PC-9 (cell line): ENCODE measurements at places on chromosomes 12 and 14. TPM values are rescaled to one million over a fixed set of nuclear protein-coding genes. Genes with fewer than 3 reads are reported as not detected.

DNA sequence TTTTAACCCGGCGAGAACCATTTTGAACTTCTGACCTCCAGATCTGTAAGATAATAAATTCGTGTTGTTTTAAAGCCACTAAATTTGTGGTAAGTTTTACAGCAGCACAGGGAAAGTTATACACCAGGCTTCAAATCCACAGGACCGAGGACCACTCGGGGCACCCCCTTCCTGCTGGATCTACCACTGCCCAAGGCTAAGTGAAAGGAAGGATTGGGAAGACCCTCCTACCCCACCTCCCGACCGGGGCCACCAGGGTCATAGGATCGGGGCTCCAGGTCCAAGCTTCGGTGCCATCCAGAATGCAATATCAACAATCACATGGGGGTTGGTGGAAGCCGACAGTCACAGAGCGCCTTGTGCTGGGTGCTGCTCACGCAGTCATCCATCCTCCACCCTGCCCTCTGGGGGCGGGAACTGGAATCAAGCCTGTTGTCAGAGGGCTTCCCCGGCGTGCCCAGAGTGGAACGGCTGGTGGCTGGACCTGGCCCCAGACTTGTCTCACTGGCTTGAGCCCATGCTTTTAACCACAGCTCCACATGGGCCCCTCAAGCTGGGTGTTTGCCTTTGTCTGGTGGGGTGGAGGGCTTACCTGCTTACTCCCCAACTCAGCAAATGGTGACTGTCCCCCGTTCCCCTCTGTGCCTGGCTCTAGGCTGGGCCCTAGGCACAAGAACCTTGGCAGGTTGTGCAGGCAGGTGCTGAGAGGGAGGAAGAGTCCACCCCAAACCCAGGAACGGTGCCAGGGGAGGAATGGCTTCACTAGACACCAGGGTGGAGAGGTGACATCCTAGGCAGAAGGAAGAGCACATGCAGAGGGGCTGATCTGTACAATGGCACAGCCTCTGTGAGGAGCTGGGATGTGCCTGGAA, 180.3 kb upstream of the RTL1 start:
- H3K27ac ChIP-seq = no peak overlapping the region
- no peaks in the 10 kb centered on the region for H3K36me3 ChIP-seq
- H3K4me3 ChIP-seq = no peak overlapping the region
- no peak for DNase-seq
- peaks cover 11% of the 10 kb centered on the region for H3K27me3 ChIP-seq

DNA sequence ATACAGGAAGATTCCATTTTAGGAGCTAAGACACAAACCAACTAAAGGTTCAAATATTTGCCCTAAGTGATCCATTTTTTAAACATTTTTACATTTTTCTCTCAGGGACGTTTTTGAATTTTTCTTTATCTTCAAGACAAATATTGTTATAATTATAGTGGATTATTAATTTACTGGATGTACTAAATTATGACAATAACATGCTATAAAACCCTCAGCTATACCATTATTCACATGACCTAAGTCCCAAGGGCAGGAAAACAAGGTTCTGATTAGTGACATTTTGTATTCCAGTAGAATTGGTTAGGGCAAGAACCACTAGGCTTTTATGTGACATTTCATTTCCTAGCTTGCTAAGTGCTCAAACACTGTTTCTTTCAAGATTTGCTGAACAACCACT, 16.5 kb upstream of the FBLN5 start:
- no peaks in the 10 kb centered on the region for H3K36me3 ChIP-seq
- no peak for DNase-seq
- H3K4me1 ChIP-seq = no peaks in the 10 kb centered on the region
- no peak overlapping the region for H3K27ac ChIP-seq
- no peaks in the 10 kb centered on the region for H3K27me3 ChIP-seq

DNA sequence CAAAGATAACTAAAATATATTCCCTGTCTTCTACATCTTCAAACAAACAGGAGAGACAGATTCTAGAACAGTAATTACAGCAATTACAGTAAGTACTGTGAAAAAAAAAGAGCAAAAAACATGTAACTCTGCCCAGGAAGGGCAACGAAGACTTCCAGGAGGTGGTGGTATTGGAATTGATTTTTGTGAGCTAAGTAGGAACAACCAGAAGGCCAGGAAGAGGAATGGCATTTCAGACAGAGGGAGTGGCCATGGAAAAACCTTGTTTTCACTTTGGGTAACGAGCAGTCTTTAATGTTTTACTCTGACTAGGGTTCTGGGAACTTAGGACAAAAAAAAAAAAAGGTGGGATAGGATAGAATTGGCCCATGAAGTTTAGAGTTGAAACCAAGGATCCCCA, 196.3 kb upstream of the PLEKHG7 start:
- H3K4me1 ChIP-seq = no peaks in the 10 kb centered on the region
- no peaks in the 10 kb centered on the region for H3K36me3 ChIP-seq
- H3K27ac ChIP-seq = no peak overlapping the region
- H3K27me3 ChIP-seq = no peaks in the 10 kb centered on the region
- H3K4me3 ChIP-seq = no peak overlapping the region
- no peak for DNase-seq

- peak overlapping the region; percentile 87 for H3K4me3 ChIP-seq
- no peak for DNase-seq
- no peaks in the 10 kb centered on the region for H3K36me3 ChIP-seq
- peaks cover 16% of the 10 kb centered on the region for H3K4me1 ChIP-seq
- H3K27ac ChIP-seq = peak overlapping the region; percentile 76
- no peaks in the 10 kb centered on the region for H3K27me3 ChIP-seq
Measured at GRCh38 chr14:35044939-35045797, 904 bp upstream of the FAM177A1 start.

RNASE7 gene
- total RNA-seq = not detected in 2 replicates

MYH6 gene
- total RNA-seq = not detected in 2 replicates

TAOK3 gene
- total RNA-seq = 55.8 and 60.5 TPM in 2 replicates

KRT74 gene
- total RNA-seq = not detected in 2 replicates

DNA sequence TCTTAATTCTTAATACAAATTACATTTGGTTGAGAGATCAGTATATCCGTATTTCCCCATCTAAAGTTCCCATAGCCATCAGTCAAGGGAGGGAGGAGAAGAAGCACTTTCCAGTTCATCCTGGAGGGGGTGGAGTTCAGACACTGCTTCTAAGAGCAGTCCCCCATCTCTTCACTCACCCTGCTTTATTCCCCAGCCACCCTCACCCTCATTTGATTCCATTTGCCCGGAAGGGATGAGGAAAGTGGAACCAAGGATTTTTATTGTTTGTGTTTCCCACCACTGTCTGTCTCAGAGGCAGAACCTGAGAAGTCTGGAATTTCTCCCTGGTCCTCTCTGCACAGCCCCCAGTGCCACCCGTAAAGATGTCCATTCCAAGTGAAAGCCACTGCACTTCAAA, 134.2 kb upstream of the HIF1A start:
- peaks cover 79% of the 10 kb centered on the region for H3K4me1 ChIP-seq
- peak overlapping the region; percentile 98 for H3K27ac ChIP-seq
- H3K36me3 ChIP-seq = no peaks in the 10 kb centered on the region
- peak overlapping the region; percentile 30; the same call in 1 of the 2 replicates for H3K4me3 ChIP-seq
- H3K27me3 ChIP-seq = no peaks in the 10 kb centered on the region
- DNase-seq = no peak

- no peak overlapping the region for H3K27ac ChIP-seq
- no peaks in the 10 kb centered on the region for H3K27me3 ChIP-seq
- no peaks in the 10 kb centered on the region for H3K36me3 ChIP-seq
Measured at GRCh38 chr12:103392722-103393121, 103.0 kb downstream of the C12orf42 start.

DNA sequence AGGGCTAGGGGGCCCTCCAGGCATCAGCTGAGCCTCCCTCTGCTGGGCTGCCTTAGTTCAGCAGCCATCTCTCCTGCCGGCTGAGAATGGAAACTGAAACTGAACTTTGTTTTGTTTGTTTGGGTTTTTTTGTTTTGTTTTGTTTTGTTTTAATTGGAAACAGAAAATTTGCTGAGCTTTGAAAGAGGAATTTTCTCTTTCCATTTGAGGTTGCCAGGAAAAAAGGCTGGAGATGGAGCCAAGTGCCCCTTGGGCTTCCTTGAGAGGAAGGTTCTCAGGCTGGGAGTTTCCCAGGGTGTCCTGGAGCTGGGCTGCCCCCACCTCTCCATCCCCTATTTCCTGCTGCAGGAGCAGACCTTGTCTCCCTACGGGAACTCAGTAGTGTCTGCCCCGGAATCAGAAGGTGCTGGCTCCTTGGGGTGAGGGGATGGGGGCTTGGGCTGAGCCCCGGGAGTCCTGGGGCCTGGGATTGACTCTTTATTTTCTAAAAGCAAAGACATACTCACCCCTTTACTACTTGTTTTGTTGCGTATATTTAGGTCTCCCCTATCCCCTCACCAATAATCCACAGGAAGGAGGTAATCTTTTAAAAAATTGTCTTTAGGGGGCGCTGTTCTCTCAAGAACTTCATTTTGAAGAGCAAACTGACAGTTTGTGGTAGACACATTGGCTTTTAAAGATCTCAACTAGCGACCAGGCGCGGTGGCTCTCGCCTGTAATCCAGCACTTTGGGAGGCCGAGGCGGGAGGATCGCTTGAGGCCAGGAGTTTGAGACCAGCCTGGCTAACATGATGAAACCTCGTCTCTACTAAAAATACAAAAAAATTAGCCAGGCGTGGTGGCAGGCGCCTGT, 21.3 kb upstream of the OASL start:
- no peak overlapping the region; the same call in 1 of the 2 replicates for H3K4me3 ChIP-seq
- peak; percentile 54 for DNase-seq
- H3K27ac ChIP-seq = no peak overlapping the region
- H3K27me3 ChIP-seq = no peaks in the 10 kb centered on the region
- H3K4me1 ChIP-seq = 0 out of 2 replicates have a peak, but pooled peaks cover 3% of the 10 kb centered on the region

NGB gene
- total RNA-seq = not detected in 2 replicates

RPGRIP1 gene
- total RNA-seq = 0.75 and 2.1 TPM in 2 replicates

FAR2 gene
- 11.0 and 12.3 TPM in 2 replicates for total RNA-seq

- peaks cover 19% of the 10 kb centered on the region for H3K27me3 ChIP-seq
- H3K4me3 ChIP-seq = no peak overlapping the region
- no peak for DNase-seq
- no peaks in the 10 kb centered on the region for H3K36me3 ChIP-seq
- H3K27ac ChIP-seq = no peak overlapping the region
Measured at GRCh38 chr14:72501439-72501838, 392.5 kb downstream of the DPF3 start.

DNA sequence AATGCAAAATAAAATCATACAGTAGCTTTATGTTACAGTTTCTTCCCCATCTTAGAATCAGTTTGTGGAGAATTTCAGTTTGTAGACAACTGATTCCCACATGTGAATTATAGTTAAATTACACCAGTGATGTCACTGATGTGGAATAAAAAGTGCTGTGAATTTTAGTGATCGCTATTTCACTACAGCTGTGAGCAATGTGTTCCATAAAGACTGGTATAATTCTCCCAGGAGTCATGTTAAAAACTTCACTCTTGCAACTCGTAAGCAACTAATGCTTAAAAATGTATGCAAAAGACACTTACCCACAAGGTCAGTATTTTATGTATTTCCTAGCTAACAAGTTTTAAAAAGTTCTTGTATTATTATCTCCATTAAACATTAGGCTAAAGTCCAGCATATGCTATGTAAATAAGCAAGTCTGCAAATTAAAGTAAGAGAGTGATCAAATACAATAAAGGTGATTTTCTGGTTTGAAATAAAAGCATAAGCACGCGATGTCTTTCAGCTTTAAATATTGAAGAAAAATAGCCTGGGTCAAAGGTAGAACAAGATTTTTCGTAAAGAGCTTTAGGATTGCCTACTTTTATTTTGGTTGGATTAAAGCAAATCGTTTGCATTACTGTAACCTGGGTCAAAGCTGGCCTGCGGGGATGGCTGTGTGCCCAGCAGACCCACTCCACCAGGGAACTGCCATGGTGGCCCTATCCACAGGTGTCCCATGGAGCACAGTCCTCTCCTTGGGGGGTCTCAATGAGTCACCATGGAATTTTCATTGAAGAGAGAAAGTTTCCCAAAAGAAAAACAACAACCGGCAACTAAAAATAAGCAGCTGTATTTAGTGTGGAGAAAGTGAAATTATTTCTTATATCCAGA, 12.7 kb upstream of the LRIG3 start:
- DNase-seq = no peak
- H3K4me3 ChIP-seq = no peak overlapping the region
- no peaks in the 10 kb centered on the region for H3K27me3 ChIP-seq
- no peaks in the 10 kb centered on the region for H3K4me1 ChIP-seq

NAA25 gene
- total RNA-seq = 29.5 and 37.0 TPM in 2 replicates

TMPRSS12 gene
- total RNA-seq = not detected in 2 replicates

- no peak for DNase-seq
- H3K36me3 ChIP-seq = no peaks in the 10 kb centered on the region
- no peaks in the 10 kb centered on the region for H3K27me3 ChIP-seq
Measured at GRCh38 chr12:76284816-76285750, 63.1 kb downstream of the BBS10 start.

DNA sequence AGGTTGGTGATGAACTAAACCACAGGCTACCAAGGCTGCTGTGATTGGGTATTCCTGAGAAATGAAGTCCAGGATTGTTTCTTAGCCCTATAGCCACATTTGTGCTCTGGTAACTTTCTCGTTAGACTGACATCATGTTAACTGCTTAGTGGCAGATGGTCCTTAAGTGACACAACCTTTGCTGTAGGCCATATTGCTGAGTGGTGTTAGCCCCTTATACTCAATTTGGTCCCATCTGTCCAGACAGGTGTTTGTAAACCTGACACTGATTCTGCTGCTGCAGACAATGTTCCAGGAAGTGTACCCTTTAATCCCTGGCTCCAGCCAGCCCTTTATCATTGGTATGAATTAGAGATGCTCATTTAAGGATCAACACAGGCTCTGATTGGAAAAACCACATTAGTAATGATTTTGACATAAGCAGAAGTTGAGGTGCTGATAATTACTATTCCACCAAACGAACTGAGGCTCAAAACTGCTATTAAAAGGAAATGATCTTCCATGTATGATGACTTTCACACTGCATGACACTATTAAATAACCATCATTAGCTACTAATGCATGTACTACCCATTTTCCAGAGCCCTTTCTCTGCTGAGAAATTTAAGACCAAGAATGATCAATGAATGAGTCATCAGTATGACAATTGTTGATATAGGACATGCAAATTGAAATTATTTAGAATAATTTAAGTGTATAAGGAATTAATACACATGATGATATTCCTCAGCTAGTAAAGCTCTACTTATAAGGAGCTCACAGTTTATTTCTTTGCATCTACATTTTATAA, 3.6 kb upstream of the SSTR1 start:
- no peak for DNase-seq
- H3K36me3 ChIP-seq = no peaks in the 10 kb centered on the region
- no peaks in the 10 kb centered on the region for H3K27me3 ChIP-seq
- H3K4me3 ChIP-seq = no peak overlapping the region

AGAP2 gene
- total RNA-seq = 0.40 and 0.50 TPM in 2 replicates

ZCRB1 gene
- total RNA-seq = 62.7 and 69.3 TPM in 2 replicates

TMEM106C gene
- 99.4 and 100 TPM in 2 replicates for total RNA-seq

HOXC6 gene
- 4.1 and 5.7 TPM in 2 replicates for total RNA-seq

DNA sequence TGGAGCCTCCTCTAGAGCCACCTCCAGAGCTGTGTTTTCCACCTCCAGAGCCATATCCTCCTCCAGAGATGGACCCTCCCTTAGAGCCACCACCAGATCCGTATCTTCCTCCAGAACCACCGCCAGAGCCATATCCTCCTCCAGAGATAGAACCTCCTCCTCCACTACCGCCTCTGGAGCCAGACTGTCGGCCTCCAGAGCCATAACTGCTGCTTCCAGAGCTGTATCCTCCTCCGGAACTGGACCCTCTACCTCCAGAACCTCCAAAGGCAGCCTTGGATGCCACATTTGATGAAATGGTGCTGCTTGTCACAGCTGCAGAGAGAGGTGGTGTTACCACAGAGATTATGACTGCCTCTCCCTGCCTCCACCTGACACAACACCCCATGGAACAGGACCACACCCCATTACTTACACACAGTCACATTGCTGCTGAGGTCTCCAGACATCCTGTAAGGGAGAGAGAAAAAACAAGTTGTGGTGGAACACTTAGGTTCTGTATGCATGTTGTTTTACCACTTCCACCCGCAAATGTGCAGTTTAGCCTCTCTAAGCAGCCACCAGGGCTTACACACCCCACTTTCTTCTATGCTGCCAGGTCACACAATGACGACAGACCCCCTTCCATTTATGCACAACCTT, 6.8 kb downstream of the KRT2 start:
- no peaks in the 10 kb centered on the region for H3K36me3 ChIP-seq
- H3K4me1 ChIP-seq = peaks cover 11% of the 10 kb centered on the region; the same call in 1 of the 2 replicates
